CD8-positive, alpha-beta T cell (primary cell): ENCODE measurements at places on chromosomes 7 and 10.
A peak's percentile ranks its signal among the peaks of the same experiment; 100 is the strongest.

- DNase-seq, result no peak
Measured at GRCh38 chr7:103343332-103343731, 1.2 kb downstream of the DNAJC2 start.

GRCh38 chr10:73891540-73891939 is 17.2 kb upstream of the CAMK2G start:
- DNase-seq, result no peak

DNA sequence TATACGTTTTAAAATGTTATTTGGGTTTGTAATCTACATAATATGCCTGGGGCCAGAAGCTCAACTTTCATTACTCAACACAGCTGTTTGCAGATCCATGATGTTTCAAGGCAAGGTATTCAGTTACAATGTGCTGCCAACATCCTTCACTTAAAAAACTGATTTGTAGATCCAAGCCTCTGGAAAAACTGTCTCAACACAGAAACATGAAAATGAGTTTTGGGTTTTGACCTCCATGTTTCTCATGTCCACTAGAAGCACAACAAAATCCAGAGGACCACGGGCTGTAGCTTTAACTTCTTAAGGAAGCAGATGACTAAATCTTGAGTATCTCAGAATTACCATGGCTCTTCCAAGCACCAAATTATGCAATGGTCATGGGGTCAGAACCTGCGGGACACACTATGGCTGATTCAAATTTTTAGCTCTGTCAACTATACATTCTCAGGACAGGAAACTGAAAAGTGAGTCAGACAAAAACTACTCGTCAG is 247.1 kb upstream of the GRB10 start:
- DNase-seq, result no peak

DNA sequence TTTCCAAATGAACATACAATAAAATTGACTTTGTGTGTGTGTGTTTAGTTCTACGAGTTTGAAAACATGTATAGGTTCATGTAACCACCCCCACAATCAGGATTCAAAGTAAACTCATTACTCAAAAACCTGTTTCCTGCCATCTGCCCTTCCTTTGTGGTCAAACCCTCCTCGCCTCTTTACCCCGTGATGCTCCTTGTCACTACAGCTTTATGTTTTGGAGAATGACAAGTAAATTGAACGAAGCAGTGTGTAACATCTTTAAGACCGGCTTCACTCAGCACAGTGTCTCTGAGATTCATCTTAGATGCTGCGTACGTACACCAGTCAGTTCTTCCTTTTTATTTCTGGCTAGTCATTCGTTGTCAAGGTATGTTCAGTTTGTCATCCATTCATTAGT is 54.6 kb upstream of the MKI67 start:
- DNase-seq, result peak; percentile 21

DNA sequence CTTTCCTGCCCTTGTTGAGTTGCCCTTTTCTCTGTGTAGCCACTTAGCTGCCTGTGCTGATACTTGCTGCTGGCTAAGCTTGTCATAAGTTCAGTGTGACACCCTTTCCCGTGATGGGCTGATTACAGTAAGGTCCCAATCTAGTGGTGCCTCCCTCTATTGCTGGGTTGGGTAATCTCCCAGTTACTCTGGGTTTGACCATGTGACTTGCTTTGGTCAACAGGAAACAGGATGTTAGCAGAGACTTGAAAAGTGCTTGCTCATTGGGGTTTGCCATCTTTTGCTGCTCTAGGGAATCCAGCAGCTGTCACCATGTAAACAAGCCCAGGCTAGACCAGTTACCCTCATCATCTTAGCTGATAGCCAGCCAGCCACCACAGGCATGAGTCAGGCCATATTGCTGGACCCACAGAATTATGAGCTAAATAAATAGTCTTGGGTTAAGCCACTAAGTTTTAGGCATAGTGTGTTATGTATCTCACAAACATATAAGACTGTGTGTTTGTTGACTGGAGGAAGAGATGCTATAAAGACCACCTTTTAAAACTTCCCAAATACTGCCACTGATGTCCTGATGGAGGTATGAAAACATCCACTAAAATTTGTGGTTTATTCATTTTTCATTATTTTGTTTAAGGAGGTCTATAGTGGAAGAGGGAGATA is 4.0 kb upstream of the LEP start:
- peak; percentile 52 for DNase-seq

GRCh38 chr10:64506963-64507362 is 985.8 kb downstream of the REEP3 start:
- no peak for DNase-seq

DNA sequence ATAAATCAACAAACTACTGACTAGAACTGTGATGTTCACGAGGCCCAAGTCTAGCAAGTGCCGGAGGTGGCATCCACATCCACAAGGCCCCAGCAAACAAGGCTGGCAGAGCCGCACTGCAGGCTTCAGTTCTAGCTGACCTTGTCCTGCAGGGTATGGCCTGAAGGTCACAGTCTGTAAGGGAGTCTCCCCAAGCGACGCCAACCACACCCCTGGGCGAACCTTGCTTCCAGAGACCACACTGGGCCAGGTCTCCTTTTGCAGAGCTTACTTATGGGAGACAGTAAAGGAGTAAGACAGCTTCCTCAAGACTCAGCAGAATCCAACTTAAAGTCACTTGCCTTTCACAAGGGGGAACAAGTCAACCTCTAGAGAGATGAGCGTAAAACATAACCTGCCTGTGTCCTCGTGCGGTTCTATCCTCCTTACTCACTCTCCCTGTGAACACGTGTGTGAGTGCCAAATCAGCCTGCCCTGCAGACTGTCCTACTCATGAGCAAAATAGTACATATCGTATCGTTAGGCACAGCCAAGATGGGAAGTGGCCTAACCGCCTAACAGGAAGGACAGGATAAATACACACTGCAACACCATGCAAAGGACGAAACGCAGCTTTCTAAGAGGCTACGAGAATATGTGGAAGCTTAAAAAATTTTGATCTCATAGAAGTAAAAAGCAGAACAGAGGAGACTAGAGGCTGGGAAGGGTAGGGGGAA is 22.7 kb downstream of the FAM53B start:
- peak; percentile 62 for DNase-seq

- no peak for DNase-seq
Measured at GRCh38 chr7:130379019-130379418, 1.3 kb upstream of the CPA1 start.

DNA sequence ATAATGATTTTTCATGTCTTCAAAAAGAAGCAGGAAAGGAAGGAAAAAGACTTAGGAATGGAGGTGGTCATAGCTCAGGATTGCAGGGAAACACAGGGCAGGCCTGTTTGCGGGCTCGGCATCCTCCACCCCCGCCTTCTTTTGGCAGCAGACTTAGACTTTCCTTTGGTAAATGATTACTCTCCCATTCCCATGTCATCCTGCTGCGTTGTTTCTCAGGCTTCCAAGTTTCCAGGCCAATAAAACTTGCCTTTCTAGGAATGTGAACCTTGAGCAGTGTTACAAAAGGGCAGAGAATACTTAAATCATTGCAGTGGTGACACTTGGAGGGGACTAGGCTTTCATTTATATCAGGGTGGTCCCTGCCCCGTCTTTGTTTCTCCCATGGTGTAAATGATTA is 34.0 kb upstream of the DGKB start:
- no peak for DNase-seq

DNA sequence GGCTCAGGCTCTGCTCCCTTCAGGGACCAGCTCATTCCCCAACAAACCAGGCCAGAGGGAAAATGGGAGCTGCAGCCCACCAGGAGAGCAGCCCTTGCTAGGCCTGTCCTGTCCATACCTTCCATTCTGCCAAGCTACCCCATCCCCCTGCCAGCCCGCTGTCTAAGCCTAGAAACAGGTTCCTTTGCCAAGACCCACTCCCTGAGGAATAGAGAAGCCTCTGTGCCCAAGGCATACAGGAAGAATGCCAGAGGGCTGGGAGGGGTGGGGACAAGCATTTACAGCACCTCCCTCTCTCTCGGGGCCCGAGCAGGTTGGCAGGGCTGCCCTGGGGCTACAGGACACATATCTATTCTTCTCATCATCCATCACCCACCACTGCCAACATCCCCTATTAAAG is 178.3 kb downstream of the GRID1 start:
- DNase-seq, result no peak

GRCh38 chr7:152674860-152675758 is 832 bp downstream of the XRCC2 start:
- no peak for DNase-seq

- DNase-seq, result peak; percentile 37
Measured at GRCh38 chr10:46255801-46256747, 30.7 kb upstream of the ANTXRL start.

DNA sequence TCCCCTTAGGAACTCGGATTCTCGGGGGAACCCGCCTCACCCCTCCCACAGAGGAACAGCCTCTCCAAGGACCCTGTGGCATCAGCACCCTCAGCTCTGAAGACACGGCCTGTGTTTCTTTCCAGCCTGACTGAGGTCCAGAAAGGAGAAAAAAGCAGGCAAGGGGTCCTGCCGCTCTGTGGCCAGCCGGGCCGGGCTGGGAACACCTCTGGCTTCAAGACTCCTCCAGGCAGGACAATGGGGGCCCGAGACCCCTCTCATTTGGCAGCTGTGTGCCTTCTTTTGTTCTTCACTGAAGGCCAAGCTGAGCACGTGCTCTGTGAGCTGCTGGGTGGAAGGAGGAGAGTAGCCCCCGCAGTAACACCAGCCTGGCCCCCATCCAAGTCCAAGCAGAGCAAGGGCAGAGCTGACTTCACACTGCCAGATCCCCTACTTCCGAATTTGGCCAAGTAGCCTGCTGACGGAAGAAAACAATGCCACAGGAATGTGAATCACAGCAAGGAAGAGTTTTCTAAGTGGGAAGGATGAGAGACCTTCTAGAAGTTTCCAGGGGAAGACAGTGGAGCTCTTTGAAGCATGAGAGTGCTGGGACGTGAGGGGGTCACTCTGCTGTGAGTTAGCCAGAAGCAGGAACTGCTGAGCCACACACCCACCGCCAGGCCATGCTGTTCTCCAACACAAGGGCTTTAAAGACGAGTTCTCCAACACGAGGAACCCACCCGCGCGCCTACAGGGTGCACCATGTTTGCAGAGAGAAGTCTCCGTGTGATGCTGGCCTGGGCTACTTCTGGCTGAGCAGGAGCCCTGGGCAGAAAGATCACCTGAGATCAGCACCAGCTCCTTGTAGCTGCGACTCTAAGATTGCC is 3.1 kb downstream of the CNPY1 start:
- no peak for DNase-seq

DNA sequence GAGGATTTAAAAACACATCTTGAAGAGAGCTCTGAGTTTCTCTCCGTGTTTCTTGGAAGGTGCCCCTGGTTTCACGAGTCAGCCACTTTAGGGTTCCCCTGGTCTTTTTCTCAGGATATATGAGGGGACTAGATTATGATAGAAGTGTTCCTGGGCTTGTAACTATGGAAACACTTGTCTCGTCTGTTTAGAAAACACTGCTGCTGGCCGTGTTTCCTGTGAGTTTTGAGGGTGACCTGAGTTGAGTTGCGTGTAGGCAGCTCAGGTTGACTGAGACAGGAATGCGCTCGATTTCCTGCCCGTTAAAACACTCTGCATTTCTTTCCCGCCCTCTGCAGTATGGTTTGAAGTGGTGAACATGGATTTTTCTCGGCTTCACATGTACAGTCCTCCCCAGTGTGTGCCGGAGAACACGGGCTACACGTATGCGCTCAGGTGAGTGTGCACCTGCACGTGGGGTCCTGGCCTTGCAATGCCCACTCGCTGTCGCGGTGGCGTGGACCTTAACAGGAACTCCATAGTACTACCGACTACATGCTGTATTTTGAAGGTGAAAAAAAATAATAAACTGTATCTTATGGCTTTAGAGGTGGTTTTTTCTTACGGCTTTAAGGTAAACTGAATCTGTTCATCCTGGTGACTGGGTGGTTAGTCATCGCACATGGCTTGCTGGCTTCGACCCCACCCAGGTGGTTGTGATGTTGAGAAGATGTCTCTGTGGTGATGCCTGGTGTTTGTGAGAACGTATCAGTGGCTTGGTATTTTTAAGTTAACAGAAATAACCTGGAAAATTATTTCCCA is at the start of gene SUN1:
Gene SUN1, plus strand, starts transcription at position 310 of the 801 bp plus-strand sequence. Its CDS starts 49 bp downstream, at position 359.
- peak; percentile 71 for DNase-seq

GRCh38 chr7:42611289-42611928 is 300.5 kb downstream of the C7orf25 start:
- DNase-seq, result no peak

DNA sequence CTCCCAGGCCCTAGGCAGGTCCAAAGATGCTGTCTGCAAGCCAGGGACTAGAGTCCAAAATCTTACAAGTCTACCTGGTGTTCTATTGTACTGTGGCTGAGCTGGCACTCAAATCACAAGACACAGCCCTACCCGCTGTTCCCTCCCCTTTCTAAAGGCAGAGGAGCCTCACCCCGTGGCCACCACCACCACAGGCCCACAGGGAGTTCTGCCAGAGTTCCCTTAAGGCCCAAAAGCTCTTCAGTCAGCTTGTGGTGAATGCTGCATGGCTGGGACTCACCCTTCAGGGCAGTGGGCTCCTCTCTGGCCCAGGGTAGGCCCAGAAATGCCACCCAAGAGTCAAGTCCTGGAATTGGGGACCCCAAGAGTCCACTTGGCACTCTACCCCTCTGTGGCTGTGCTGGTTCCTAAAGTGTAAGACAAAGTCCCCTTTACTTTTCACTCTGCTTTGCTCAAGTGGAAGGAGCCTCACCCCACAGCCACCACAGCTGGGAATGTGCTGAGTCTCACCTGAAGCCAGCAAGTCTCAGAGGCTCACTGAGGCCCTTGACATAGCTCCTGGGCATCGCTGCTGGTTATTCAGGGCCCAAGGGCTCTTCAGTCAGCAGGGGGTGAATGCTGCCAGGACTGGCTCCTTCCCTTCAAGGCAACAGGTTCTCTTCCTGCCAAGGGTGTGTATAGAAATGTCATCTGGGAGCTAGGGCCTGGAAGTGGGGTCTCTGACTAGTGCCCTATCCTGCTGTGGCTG is 48.8 kb upstream of the PSAP start:
- DNase-seq, result no peak

DNA sequence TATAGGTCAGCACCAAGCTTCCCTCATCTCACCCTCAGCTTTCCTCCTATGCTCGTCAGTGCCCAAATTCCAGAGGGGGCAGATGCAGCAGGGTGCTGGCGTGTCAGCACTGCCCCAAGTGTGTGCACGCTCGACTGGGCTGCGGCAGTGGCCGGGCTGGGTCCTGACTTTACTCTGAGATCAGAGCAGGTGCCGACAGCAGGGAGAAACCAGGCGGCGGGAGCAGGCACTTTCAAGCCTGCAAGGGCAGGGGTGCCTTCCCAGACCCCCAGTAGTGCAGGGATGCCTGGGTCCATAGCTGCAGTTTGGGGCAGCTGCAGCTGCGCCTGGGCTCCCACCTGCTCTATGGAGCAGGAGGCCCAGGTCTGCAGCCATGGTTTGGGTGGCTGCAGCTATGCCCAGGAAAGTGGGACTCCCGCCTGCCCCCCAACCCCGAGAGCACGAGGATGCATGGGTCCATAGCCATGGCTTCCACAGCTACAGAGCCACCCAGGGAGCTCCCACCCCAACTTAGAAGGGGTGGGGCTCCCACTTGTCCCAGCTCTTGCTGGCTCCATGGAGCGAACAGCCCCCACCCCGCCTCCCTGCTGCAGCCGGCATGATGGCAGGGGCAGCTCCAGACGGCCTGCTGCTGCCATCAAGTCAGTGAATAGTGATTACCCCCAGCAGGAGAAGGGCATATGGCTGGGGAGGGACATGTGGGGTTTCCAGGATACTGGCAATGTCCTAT is 199.2 kb upstream of the KMT2E start:
- no peak for DNase-seq

- no peak for DNase-seq
Measured at GRCh38 chr7:67620216-67620933, 623.7 kb downstream of the TYW1 start.
